ENCODE measurements at places on chromosomes 4 and X.

GRCh38 chr4:150970685-150971151 is 44.4 kb downstream of the LRBA start:
- no peak for DNase-seq

DNA sequence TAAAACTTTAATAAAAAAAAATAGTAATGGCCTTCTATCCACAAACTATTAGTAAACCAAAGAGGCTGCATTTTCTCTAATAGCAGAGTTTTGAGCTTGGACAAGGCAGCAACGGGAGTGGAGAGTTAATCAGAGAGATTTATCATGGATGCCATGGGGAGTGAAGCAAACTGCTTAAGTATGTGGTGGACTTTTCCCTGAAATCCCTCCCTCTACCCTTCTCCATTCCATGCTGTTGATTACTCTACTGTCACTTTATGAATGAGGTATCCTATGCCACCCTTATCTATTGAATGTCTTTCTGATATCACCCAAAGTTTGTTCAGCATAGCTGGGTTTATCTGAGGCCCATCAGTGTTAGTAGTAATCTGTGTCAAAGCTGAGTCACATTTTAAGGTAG is 335.6 kb upstream of the TRAM1L1 start:
- no peak for DNase-seq

DNA sequence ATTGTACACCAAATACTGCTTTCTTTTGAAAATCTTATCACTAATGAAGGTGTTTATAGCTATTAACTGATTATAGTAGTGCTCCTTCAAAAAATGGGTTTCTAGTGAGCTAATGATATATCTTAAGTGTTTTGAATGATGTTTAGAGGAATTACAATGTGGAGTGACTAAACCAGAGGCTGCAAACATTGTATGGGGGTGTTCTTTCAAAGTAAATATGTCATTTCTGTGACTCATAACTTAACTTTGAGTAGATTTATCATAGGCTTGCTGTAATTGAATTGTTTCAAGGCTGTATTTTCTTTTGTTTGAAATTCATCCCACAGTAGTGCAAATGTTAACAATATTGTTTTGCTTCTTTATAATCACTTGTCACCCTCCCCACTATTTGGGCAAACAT is 141.6 kb downstream of the IL1RAPL2 start:
- no peak for DNase-seq

DNA sequence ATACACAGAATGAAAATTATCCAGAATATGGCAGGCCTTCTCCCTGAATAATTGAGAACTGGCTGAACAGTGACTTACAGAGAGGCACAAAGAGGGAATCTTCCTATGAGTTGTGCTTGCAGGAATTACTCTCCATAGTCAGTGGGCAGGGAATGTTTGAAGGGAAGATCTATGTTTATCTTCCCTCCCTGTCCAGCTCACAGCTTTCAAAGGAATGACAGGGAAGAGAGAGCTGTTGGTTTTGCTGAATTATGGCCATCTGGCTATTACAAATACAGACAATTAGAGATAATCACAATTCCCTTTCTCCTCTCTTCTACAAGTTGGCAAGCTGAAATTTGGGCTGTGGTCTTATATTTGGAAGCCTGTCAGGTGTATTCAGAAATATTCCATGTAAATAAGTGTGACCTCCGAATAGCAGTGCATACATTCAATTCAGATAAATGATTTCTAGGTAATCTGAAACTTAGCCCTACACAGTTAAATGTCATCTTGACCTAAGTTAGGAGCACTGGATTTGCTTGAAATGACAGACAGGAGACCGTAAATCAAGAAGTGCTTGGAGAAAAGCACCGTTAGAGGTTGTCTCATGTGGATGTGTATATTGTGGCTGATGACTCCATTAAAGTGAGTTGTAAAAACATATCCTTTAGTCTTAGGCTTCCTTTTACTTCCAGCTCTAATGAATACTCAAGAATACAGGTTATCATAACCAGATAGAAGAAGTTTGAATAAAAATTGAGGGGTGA is 136.8 kb downstream of the C4orf33 start:
- no peak for DNase-seq

DNA sequence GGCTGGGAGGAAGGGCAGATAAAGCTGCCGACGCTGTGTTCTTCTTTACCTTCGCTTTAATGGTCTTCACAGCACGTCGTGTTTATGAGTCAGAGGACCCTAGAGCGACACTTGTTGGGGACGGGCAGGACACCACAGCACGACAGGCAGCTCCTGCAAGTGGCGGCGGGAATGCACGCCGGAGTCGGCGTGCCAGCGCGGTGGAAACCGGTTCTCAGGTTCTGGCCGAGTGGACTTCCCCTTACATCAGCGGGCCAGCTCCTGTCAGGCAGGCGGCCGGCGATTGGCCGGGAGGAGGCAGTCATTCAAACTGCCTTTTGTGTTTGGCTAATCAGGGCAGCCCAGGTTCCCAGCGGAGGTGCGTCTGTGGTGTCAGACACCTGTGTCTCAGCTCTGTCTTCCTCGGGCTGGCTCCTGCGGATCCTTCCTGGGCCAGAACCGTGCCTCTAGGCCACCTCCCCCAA is 150.9 kb downstream of the SHROOM3 start:
- DNase-seq = peak; percentile 83

DNA sequence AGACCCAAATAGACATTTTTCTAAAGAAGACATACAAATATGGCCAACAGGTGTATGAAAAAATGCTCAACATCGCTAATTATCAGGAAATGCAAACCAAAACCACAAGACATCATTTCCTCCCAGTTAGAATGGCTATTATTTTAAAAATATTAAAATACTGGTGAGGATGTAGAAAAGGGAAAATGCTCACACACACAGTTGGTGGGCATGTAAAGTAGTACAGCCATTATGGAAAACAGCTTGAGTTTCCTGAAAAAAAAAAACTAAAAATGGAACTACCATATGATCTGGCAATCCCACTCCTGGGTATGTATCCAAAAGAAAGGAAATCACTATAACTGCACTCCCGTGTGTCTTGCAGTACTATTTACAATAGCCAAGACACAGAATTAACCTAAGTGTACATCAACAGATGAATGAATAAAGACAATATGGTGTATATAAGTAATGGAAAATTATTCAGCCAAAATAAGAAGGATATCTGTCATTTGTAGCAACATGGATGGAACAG is 128.9 kb upstream of the DKK2 start:
- no peak for DNase-seq

DNA sequence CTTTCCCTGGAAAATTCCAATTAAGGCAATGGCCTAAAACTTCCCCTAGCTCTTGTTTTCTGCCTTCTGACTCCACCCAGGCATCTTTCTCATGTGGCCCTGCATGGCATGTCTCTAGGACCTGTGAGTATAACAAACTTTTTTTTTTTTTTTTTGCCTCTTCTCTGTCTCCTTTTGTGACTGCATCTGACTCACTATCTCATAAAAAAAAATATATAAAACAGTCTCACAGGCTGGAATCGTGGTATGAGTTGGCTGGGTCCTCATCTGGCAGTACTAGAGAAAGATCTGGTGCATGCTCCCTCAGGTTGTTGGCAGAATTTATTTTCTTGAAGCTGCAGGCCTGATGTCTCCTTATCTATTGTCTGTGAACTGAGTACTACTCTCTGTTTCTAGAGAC is 313.9 kb downstream of the TECRL start:
- DNase-seq = no peak

GRCh38 chr4:28966982-28967381 is 1753.2 kb upstream of the PCDH7 start:
- DNase-seq = no peak

- DNase-seq = no peak
These were observed 17.5 kb upstream of the ARAF start for GRCh38 chrX:47543496-47543895.

DNA sequence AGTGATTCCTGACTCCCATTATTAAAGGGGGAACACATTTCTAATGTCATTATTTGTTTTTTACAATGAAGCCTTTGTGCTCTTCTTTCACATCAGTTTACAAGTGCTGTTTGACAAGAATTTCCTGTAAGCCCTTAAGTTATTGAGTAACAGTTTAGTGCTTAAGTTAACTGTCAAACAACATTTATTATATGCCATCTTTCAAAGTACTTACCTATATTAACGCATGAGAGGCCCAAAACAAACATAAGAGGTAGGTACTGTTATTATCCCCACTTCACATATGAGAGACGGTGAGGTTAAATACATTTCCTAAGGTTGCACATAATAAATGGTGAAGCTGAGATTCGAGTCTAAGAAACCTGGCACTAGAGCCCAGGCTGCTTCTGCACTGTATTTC is 56.0 kb upstream of the MAGED1 start:
- DNase-seq = peak; percentile 14

GRCh38 chr4:176439611-176440010 is 119.8 kb downstream of the SPCS3 start:
- DNase-seq = no peak

DNA sequence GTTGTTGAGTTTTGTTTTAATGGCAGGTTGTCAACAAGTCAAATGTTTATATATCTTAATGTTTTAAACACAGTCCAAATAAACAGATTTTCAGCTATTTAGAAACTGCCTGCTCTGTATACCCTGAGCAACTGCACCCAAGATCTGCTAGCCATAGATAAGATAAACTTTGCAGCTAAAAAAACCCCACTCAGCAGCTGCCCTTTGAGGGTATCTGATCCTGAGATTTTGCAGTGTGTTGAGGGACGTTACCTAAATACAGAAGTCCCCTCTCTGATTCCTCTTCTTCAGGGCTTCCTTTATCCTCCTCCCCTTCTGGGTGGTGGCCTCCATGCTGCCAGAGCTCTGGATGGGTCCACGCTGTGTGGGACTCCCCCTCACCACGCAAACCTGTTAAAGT is 11.0 kb upstream of the FGG start:
- no peak for DNase-seq

DNA sequence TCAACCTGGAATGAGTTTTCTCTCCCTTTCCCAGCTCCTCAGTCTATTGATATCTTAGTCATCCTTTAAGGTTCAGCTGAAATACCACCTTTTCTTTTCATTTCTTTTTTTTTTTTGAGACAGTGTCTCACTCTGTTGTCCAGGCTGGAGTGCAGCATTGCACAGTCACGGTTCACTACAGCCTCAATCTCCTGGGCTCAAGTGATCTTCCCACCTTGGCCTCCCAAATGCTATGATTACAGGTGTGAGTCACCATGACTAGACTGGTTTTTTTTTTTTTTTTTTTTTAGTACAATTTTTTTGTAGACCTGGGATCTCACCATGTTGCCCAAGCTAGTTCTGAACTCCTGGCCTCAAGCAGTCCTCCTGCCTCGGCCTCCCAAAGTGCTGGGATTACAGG is 28.9 kb downstream of the AFF1 start:
- DNase-seq = no peak

DNA sequence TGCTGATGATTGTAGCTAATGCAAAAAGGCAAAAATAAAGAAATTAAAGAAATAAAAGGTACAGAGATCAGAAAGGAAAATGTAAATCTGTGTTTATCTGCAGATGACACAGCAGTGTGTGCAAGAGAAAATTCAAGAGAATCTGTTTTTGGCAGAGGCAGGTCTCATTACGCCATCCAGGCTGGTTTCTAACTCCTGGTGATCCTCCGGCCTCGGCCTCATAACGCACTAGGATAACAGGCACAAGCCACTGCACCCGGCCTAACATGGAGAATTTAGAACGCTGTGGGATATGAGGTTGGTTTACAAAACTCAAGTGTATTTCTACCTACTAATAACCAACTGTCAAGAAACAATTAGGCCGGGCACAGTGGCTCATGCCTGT is 29.4 kb downstream of the CTBP1 start:
- no peak for DNase-seq

DNA sequence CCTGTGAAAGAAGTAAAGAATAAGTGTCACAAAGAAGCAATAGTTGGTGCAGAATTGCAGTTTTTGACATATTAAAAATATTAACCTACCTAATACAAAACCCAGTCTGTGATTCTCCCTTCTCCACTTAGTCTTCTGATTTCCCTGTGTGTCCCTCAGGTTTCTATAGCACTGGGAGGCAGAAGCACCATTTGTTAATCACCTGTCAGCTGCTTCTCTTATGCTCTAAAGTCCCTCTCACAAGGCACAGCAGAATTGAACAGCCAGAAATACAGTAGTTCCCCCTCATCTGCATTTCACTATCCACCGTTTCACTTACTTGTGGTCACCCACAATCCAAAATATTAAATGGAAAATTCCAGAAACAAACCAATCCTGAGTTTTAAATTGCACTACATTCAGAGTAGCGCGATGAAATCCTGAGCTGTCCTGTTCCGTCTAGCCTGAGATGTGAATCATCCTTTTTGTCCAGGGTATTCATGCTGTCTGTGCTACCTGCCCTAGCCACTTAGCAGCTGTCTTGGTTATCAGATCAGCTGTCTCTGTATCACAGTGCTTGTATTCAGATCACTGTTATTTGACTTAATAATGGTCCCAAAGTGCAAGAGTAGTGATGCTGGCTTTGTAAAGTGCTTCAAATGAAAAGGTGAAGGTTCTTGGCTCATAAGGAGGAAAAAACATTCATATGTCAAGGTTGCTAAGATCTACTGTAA is 984.1 kb upstream of the GRID2 start:
- DNase-seq = no peak

GRCh38 chrX:15686818-15687685 is 22.4 kb upstream of the CLTRN start:
- peak; percentile 17 for DNase-seq

GRCh38 chr4:99021386-99021785 is 25.9 kb downstream of the METAP1 start:
- no peak for DNase-seq

All from NCI-H1092 treated with DMSO at 0.1 percent for 48 hours (cell line).